ENCODE measurements at places on chromosomes 12 and 14.

DNA sequence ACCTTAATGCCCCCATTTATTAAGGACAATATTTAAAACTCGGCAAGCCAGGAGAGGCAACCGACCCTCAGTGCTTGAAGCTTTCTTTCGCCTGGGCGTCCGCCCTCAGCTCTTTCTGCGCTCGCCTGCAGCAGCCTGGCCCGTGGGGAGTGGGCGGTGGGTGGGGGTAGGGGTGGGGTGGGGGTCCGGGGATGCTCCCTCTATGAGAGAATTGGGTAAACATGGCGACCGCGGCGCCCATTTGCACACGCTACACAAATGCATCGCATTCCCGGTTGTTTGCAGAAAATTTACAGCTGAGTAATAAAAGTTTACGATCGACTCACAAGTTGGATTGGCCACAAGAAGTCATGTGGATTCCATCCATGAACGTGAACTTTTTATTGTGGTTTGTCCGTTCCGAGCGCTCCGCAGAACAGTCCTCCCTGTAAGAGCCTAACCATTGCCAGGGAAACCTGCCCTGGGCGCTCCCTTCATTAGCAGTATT is 7.7 kb downstream of the HOXC8 start:
- peak; percentile 78 for DNase-seq

GRCh38 chr12:131909081-131909751 is 14.8 kb downstream of the ULK1 start:
- DNase-seq, result no peak

GRCh38 chr12:12265571-12266388 is 1.1 kb downstream of the LRP6 start:
- no peak for DNase-seq

DNA sequence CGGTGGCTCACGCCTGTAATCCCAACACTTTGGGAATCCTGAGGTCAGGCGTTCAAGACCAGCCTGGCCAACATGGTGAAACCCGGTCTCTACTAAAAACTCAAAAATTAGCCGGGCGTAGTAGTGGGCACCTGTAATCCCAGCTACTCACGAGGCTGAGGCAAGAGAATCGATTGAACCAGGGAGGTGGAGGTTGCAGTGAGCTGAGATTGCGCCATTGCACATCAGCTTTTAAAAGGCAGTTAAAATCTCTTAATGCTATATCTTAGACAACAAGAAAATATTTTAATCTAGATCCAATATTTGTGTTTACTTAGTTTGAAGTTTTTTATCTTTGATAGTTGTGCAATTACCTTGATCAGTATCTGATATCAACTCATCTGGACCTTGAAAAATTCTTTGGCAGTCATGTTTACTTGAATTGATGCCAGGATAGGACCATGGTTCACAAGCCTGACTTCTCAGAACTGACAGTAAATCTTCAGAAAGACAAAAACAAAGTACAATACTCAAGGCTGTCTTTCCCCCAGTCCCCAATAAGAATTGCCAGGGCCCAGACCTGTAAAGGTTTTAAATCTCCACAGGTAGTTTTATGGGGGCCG is 135.0 kb upstream of the AEBP2 start:
- no peak for DNase-seq

- DNase-seq, result no peak
Observed at GRCh38 chr12:124302807-124303578, 8.1 kb downstream of the RFLNA start.

GRCh38 chr14:59890676-59891075 is 20.1 kb upstream of the RTN1 start:
- DNase-seq, result no peak

DNA sequence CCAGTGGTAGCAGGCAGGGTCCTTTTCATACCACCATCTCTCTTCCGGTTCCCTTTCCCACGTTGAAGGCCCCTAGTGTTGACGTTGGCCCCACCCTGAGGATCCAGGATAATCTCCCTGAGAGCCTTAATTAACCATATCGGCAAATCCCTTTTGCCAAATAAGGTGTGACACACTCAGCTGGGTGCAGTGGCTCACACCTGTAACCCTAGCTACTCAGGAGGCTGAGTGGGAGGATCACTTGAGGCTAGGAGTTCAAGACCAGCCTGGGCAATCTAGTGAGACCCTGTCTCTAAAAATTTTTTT is 2.8 kb upstream of the TMEM119 start:
- DNase-seq, result no peak

- DNase-seq, result peak; percentile 93
Observed at GRCh38 chr12:68638721-68639395, 28.2 kb downstream of the RAP1B start.

All from NCI-H226 (cell line).